ENCODE measurements at places on chromosomes 2 and 18. TPM values are rescaled to one million over a fixed set of nuclear protein-coding genes. Genes with fewer than 3 reads are reported as not detected.

GRCh38 chr18:72822202-72822601 lies 45.6 kb downstream of the NETO1 start:
- no peak for DNase-seq

DNA sequence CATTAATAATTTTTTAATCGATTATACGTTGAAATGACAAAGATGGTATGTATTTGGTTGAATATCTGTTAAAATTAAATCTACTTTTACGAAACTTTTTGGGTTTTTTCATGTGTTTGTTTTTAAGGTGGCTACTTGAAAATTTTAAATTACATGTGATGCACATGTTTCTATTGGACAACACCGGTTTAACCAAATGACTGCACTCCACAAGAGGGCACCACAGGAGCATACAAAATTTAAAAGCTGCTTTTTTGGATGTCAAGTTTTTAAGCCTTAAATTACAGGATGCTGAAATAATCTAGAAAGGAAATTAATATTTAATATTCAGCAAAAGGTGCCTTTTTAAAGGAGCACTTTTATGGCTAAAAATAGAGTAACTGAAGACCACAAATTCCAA lies 98.7 kb downstream of the ACVR1 start:
- peak; percentile 44 for DNase-seq

DNA sequence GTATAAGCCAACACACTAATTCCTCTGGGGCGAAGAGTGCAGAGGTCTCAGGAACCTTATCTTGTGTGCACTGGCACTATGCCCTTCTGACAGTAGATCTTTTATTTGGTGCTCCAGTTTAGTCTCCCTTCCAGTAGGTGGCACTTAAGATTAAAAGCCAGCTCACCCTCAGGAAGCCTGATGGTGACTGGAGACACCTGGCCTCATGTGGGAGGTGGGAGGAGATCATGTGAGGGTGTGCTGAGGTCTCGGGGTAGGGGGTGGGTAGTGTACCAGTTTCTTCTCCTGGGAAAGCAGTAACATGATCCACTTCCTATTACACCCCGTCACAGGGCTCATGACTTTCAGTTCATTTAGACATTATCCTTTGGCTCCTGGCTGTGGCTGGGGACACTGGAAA lies 654.9 kb downstream of the ADCYAP1 start:
- DNase-seq, result no peak

- no peak for DNase-seq
These were observed 52.4 kb upstream of the AGPS start for GRCh38 chr2:177340158-177340557.

- no peak for DNase-seq
These were observed 42.4 kb downstream of the ZSWIM2 start for GRCh38 chr2:186806591-186806990.

DNA sequence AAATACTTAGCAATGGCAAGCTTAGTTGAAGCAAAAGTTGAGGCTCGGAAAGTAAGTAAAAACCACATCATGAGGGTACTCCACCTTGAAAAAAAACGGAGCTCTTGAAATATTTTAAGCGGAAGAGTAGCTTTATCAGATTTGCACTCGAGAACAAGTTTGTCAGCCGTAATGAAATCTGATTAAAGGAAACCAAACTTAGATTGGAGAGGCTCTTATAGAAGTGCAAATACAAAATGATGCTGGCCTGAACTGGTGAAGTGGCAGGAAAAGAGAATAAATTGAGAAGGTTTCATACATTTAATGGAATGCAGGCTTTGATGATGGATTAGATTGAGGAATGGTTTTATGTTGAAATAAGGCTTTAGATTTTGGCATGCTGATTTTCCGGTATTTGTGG lies 484.2 kb downstream of the PID1 start:
- no peak for DNase-seq

DNA sequence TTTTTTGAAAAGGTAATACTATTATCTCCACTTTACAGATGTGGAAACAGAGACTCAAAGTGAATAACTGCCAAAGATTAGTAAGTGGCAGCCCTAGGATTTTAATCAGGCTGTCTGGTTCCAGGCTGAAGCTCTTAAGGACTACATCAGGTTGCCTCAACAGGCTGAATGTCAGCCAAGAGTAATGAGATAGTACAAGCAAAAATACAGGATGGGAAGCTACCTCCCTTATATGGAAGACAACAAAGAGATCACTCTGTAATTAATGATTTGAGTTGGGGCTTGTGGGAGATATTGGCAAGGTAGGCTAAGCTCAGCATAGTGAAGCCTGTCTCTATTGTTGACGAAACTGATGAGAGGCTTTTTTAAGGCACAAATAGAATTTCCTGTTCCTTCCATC lies 323.1 kb downstream of the KCNJ3 start:
- no peak for DNase-seq

DNA sequence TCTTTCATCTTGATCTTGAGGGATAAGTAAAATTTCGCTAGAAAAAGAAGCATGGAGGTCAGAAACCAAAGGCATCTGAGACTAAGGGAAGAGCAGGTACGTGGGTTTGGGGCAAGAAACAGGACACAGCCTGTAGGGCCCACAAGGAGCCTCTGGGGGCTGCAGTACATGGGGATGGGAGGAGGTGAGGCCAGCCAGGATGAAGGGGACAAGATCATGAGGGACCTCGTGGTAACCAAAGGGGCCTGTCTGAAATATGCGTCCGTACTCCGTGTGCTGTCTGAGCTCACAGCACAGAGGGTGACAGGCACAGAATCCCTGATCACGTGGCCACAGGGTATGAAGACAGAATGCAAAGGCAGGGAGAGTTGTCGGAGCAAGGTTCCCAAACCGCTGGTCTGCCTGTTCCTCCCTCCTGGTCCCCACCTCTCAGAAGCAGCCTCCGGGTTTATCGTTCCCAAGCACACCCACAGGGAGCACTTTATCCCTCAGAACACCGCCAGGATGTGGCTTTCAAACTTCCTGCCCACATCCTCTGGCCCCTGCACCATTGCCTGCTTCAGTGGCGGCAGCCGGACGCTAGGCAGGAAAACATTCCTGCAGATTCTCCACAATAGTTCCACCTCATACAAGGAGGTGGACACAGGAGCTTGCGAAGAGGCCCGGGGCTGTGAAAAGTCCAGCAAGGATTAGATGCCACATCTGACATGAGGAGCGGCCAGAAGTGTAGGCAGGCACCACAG lies 12.0 kb downstream of the TMEM163 start:
- DNase-seq, result no peak

- DNase-seq, result no peak
These were observed 102.1 kb downstream of the MYOM1 start for GRCh38 chr18:3117493-3118192.

- no peak for DNase-seq
These were observed 130.3 kb upstream of the LHCGR start for GRCh38 chr2:48885841-48886240.

DNA sequence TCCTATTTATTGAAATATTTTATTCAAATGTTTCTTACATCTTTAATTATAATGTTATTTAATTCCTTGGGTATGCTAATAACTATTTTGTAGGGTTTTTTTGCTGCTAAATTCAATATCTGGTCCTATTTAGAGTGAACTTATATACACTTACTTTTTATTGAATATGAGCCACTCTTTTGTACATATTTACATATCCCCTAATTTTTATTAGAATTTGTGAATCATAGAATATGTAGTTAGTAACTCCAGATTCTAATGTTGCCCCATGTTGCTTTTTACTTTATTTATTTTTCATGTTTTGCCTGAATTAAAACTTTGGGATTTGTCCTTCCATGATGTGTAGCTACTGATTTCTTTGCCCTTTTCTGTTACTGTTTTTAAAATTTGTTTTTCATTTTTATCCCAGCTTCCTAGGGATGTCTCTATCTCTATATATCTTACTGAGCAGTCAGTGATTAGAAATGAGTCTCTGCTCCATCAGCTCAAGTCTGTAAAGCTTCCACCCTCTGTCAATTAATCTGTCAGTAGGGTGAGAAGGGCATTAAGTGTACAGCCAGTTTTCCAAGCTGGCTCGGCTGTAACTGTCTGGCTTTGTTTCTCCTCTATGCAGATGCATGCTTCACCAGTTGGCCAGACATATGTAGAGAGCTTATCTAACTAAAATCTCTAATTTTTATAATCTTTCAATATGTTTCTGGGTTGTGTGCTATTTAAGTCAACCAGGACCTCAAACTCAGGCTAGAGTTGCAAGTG lies 256.9 kb downstream of the CDH19 start:
- DNase-seq, result no peak

DNA sequence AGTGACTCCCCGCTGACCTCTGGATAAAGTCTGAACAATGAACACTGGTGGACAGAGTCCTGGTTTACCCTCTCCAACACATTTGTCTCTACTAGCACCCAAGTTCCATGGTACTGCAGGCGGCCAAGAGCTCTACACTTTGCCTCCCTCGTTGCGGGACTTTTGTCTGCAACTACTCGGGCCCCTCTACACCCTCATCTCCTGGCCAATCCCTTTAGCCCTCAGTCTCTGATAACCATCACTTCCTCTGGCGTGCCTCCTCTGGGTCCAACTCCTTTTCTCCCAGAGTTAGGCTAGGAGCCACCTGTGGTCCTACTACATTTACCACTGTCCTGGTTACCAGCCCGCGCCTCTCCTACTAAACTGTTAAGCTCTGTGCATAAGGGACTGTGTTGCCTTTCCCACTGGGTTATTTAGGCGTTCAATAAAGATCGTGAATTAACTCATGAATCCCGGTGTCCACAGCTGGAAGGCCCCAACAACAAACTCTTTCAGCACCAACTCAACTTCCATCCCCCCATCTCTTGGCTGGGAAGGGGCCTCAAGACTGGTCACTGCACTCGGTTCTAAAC lies 757 bp downstream of the HDHD2 start:
- DNase-seq, result no peak

GRCh38 chr2:39094717-39095363 lies 26.0 kb downstream of the SOS1 start:
- no peak for DNase-seq

The MTLN gene
- 407 TPM for polyA plus RNA-seq

The C2orf80 gene
- not detected for polyA plus RNA-seq

The APOB gene
- polyA plus RNA-seq, result 0.22 TPM

The HOXD9 gene
- polyA plus RNA-seq, result 0.16 TPM

The INPP5D gene
- 7.5 TPM for polyA plus RNA-seq

The HOXD10 gene
- polyA plus RNA-seq, result not detected
